ENCODE measurements at places on chromosomes 4 and X.

DNA sequence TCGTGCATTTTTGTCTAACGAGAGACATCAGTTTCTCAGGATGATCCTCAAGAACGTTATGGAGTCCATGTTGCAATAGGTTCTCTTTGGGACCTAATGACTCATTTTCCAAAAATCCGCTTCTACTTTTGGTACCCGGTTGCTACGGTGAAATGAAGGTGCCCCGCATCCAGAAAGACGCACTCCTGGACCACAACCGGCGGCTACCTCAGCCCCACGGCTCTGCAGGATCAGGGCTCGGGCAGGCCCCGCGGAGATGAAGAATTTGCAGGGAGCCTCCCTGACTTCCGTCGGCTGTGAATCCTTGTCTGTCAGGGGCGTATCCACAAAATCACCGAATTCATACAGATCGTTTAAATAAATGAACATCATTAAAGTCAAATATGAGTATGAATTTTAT lies 15.6 kb downstream of the GTPBP6 start:
- no peak for DNase-seq

GRCh38 chr4:105092356-105092755 lies 54.3 kb upstream of the TET2 start:
- DNase-seq, result no peak

DNA sequence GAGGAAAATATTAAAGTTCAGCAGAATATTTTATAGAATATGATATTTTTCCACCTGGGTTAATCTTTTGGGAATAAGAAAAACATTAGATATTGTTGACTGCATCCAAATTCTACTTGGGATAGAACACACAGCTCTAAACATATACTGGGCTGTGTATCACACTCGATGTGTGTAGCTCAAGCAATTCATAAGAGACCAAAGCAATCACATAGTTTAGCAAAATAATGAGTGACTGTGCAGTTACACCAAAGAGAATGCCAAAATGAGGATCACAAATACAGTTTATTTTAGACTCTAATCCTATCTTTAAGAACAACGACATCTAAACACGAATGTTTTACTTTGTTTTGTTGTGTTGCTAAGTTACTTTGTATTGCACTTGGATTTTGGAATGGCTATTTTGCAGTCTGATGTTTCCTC lies 101.2 kb downstream of the CBR4 start:
- no peak for DNase-seq

GRCh38 chr4:73703320-73703719 lies 37.0 kb upstream of the CXCL8 start:
- no peak for DNase-seq

DNA sequence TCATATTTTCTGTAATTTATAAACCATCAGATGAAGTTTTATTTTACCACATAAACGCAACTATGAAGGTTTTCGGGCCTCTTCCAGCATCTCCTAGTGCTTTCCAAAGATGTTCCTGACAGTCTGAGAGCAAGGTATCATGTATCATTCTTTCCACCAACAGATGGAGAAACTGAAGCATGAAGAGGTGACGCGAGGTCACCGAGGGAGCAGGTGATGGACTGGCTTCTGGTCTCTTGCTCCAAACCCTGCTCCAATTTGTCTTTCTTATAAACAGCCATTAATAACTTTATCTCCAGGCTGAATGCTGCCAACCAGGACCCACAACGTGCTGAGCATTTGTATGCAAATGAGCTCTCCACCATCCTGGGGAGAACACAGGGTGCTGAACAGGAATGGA lies 86.3 kb upstream of the MAML3 start:
- DNase-seq, result no peak

GRCh38 chr4:2619459-2619858 lies 83.0 kb downstream of the FAM193A start:
- DNase-seq, result no peak

GRCh38 chrX:327660-328126 lies 9.1 kb upstream of the GTPBP6 start:
- DNase-seq, result no peak

GRCh38 chr4:54050214-54050904 lies 14.0 kb downstream of the CHIC2 start:
- no peak for DNase-seq

DNA sequence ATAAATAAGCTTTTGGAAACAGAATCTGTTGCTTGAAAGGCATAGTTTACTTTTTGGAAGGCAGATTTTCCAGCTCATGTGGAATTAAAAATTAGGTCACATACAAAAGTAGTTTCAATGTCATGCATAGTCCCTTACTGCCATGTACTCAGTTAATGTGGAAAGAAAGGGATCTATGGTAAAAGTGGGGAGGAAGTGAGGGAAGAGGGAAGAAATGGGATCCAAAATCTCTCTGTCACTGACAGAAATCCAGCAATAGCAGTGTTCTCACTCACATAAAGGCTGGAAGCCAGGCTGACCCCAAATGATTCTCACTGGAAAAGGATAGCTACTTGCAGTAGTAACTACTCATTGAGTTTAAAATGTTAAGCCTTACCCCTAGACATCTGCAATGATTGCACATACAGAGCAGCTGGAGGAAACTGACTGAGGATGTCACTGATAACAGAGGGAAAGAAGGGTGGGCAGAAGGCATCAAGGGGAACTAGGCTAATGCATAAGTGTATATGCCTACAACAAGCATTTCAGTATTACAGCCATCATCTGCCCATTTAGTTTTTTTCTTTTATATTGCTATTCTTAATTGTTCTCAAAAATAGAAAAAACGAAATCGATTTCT lies 445.6 kb downstream of the FAT4 start:
- no peak for DNase-seq

DNA sequence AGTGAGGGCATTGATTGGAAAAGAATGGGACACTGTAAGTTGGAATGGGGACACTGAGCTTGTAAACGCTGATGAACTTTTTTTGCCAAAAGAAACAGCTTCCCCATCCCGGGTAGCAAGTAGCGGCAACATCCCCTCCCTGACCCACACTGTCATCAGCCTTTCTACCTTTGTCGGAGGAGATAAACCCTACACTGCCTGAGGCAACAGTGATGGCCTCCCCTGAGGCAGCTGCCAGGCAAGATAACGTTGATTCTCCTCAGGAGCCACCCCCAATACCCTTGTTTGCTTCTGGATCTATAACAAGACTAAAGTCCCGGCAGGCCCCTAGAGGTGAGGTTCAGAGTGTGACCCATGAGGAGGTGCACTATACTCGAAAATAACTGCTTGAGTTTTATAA lies 10.3 kb upstream of the RAB33B start:
- no peak for DNase-seq

- DNase-seq, result no peak
Measured at GRCh38 chrX:148914783-148915182, 414.4 kb downstream of the AFF2 start.

DNA sequence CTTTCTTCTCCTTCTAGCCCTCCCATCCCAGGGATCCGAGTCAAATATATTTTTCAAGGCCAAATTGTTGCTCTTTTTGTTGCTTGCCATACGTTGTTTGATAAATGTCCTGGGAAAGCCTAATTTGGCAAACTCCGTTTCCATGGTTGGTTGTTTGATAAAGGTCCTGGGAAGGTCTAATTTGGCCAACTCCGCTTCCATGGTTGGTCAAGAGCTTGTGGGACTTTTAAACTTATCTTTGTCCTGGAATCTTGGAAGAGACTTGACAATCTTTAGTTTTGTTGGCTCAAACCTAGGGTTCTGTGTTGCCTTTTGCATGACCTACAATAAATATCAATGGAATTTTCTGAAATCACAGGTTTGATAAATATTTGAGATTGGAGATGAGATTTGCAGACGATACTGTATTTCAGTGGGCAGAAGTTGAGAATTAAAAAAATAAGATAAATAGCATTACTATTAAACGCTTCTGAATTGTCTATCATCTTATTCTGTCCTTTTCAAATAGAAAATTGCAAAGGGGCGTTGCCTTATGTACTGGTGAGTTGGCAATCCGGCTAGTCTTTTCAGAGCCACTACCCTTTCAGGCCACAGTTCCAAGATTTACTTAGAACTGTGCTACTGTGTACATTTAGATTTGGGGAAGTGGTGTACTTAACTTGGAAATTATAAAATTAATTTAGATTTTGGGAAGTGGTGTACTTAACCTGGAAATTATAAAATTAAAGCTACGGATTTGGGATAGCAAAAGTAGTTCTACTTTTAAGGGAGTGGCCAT lies 804 bp downstream of the OSTC start:
- no peak for DNase-seq

DNA sequence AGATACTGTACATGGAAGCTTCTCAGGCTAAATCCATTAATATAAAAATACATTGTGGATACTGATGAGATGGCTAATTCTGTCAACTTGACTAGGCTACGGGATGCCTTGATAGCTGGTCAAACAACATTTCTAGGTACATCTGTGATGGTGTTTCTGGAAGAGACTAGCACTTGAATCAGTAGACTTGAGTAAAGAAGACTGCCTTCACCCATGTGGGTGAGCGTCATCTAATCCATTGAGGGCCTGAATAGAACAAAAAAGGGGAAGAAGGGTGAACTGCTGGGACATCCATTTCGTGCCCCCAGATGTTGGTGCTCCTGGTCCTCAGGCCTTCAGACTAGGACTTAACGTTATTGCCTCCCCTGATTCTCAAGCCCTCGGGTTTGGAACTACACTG lies 3.7 kb upstream of the SRP72 start:
- no peak for DNase-seq

DNA sequence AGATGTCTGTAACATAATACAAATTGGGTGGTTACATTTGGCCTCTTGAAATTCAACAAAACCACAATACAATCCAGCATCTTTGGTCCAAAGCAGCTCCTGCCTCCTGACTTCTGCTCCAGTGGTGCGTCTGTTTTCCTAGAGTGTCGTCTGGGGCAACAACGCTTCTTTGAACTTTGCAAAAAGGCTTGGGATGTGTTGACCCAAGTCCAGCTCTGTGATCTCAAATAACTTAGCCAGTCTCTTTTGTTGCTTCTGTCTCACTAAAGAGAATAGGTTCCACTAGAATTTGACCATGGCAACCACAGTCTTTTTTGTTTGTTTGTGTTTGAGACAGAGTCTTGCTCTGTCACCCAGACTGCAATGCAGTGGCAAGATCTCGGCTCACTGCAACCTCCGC lies 324.0 kb downstream of the DHRSX start:
- DNase-seq, result no peak

GRCh38 chr4:65635051-65635821 lies 35.1 kb downstream of the EPHA5 start:
- no peak for DNase-seq

DNA sequence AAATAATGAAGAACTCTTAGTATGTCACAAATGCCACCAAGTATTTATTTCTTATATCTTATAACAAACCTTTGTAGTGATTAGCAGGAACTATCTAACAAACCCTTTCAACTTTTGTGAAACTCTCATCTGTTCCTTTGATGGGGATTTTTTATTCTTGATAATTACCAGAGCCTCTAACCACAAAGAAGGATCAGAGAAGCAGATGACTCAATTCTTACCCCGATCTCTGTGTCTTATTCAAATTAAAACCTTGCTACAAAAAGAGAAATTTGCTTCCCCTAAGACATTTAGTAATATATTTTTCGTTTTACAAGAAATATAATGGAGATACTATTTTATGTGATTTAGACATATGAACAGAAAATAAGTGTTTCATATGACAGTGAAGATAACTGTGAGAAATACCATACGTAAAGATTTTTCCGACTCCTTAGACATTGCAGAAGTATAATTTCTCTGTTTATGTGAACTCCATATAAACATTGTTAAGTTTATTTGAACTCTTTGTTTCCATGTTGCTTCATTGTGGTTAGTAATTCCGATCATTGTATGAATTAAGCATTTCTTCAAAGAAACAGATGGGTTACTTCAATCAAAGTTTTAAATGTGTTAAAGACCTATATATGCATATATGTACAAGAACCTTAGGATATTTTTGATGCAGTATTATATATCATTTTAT lies 205.4 kb downstream of the CFAP299 start:
- no peak for DNase-seq

DNA sequence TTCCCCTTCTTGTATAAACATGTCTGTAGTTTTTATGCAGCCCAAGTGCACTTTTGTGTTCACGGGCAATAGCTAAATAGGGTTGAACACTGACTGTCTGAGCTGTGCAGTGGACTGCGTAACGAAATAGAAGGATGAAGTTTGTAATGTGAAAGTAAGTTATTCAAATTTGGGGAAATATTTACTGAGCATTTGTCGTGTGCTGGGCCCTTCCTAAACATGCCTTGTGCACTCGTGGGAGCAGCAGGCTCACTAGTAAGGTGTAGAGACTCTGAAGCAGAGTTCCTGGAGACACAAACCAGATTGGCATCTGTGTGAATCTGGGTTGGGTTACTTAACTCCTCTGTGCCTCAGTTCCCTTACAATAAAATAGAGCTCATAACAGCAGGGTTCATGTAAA lies 51.7 kb upstream of the C1QTNF7 start:
- DNase-seq, result no peak

DNA sequence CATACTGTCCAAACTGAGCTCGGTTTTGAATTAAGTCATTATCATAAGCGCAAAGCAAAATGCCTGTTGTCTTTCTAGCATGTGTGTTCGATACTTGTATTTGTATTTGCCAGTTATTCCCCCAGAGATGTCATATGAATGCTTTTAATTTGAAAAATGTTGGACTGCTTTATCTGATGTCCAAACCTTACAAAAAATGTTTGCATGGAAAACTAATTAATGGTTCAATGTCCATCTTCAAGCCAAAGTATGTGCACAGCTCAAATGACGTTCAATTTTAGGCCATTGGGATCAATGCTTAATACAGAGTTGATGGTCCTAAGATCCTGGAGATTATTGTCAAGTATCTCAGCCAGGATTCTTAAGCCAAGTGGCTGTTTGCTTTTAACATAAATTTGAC lies 17.2 kb upstream of the HPGDS start:
- DNase-seq, result no peak

DNA sequence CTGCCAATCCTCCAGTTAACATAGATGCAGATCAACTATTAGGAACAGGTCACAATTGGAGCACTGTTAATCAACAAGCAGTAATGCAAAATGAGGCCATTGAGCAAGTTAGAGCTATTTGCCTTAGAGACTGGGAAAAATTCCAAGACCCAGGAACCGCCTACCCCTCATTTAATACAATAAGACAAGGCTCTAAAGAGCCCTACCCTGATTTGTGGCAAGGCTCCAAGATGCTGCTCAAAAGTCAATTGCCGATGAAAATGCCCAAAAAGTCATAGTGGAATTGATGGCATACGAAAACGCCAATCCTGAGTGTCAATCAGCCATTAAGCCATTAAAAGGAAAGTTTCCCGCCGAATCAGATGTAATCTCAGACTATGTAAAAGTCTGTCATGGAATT lies 20.5 kb upstream of the TRIM61 start:
- no peak for DNase-seq

- DNase-seq, result no peak
Measured at GRCh38 chr4:91233164-91233563, 1070.6 kb upstream of the GRID2 start.

- DNase-seq, result no peak
Measured at GRCh38 chr4:5188130-5188529, 136.8 kb downstream of the STK32B start.
